Subcutaneous adipose tissue (tissue), 4 donors: ENCODE measurements at places on chromosomes 4 and X. TPM values are rescaled to one million over a fixed set of nuclear protein-coding genes. Genes with fewer than 3 reads are reported as not detected.

Gene RTL9
- 0.49 TPM for total RNA-seq

Gene PPM1K
- 17.7 TPM for total RNA-seq

Gene BMPR1B
- 0.33 TPM for total RNA-seq

Gene SPANXA1
- total RNA-seq: not detected

Gene CLIC2
- total RNA-seq: 32.8 TPM
